ENCODE measurements at places on chromosomes 7 and 10. TPM values are rescaled to one million over a fixed set of nuclear protein-coding genes. Genes with fewer than 3 reads are reported as not detected.

Gene ALKBH4
- total RNA-seq: 13.1 TPM

Gene TMEM130
- total RNA-seq: 0.57 TPM

DNA sequence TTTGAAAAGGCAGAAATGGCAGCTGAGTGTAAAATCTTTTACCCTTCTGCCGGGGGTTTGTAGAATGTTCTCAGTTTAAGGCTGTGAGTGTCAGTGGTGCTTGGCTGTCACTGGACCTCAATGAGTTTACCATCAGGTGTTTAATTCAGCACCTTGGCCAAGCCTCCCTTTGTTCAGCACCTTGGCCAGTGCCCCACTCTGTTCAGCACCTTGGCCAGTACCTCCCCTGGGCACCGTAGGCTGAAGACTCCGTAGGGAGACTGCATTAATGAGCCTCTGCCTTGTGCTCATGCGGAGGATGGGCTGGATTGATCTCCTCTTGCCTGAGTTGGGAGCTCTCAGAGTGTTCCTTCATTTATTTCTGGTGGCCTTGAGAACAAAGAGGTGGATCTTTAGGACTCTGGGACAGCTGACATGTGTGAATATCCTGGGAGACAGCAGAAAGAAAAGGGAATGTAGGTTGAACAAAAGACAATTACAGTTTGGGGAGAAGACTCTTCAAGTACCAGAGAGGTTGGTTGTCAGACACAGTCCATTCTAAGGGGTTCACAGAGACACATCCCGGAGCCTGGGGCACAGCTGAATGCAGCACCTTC is 1.6 kb downstream of the FAM24A start:
- H3K4me1 ChIP-seq: no peaks in the 10 kb centered on the region
- DNase-seq: no peak
- no peak overlapping the region for H3K27ac ChIP-seq
- no peak overlapping the region for H3K4me3 ChIP-seq

GRCh38 chr10:124928087-124928486 is 13.8 kb upstream of the ZRANB1 start:
- H3K36me3 ChIP-seq: peaks cover 7% of the 10 kb centered on the region
- H3K27ac ChIP-seq: no peak overlapping the region
- no peak for DNase-seq
- no peak overlapping the region for H3K4me3 ChIP-seq
- peaks cover 11% of the 10 kb centered on the region for H3K4me1 ChIP-seq
- H3K27me3 ChIP-seq: no peaks in the 10 kb centered on the region

DNA sequence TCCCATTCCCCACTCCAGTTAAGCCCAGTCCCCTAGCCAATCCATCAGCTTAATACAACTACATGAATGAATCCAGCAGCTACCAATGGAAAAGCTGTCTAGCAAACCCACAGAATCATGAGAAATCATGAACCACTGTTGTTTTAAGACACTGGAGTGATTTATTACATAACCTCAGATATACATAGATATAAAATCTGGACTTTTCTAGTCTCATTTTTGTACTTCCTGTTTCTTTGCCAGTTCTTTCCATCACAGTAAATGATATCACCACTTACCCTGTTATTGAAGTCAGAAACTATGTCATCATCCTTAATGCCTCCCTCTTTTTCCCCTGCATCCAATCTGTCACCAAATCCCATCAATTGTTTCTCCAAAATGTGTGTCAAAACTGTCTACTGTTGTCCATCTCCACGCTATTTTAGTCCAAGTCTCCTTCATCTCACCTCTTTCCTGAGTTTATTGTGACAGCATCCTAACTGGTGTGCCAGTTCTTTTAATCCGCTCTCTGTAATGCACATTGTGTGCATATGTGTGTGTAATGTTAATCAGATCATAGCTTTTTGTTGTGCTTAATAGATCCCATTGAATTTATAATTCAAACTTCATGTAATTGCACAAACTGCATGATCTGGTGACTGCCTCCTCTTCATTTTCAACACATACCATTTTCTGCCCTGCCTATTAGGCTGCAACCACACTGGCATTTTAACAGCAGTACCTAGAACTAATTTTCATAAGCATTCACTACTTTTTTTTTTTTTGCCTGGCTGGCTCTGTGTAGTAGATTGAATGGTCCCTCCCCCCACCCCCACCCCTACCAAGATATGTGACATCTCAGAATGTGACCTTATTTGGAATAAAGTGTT is 56.0 kb downstream of the MKLN1 start:
- H3K27me3 ChIP-seq: no peaks in the 10 kb centered on the region
- H3K27ac ChIP-seq: no peak overlapping the region
- no peak for DNase-seq
- peaks cover 13% of the 10 kb centered on the region for H3K4me1 ChIP-seq
- no peaks in the 10 kb centered on the region for H3K36me3 ChIP-seq
- H3K4me3 ChIP-seq: no peak overlapping the region

- H3K27me3 ChIP-seq: no peaks in the 10 kb centered on the region
- peaks cover 10% of the 10 kb centered on the region for H3K4me1 ChIP-seq
- H3K4me3 ChIP-seq: no peak overlapping the region
- H3K27ac ChIP-seq: no peak overlapping the region
These were observed 3.1 kb downstream of the CPA1 start for GRCh38 chr7:130383187-130383980.
